ENCODE measurements at places on chromosomes 7 and 10.

- no peak overlapping the region for H3K4me3 ChIP-seq
- no peak overlapping the region for H3K27ac ChIP-seq
- H3K36me3 ChIP-seq = no peaks in the 10 kb centered on the region
- DNase-seq = no peak
These were observed 16.3 kb downstream of the GPR26 start for GRCh38 chr10:123682477-123682876.

- H3K36me3 ChIP-seq = no peaks in the 10 kb centered on the region
- peaks cover 14% of the 10 kb centered on the region for H3K27me3 ChIP-seq
- no peak overlapping the region for H3K27ac ChIP-seq
- no peak overlapping the region for H3K4me3 ChIP-seq
These were observed 248.2 kb upstream of the PPP2R2D start for GRCh38 chr10:131652438-131653139.

- peak; percentile 31 for DNase-seq
- H3K27ac ChIP-seq = no peak overlapping the region
- no peaks in the 10 kb centered on the region for H3K36me3 ChIP-seq
- H3K4me3 ChIP-seq = peak overlapping the region; percentile 20
- H3K4me1 ChIP-seq = peaks cover 5% of the 10 kb centered on the region
- no peaks in the 10 kb centered on the region for H3K27me3 ChIP-seq
These were observed 113.2 kb upstream of the MYO3A start for GRCh38 chr10:25820874-25821273.

DNA sequence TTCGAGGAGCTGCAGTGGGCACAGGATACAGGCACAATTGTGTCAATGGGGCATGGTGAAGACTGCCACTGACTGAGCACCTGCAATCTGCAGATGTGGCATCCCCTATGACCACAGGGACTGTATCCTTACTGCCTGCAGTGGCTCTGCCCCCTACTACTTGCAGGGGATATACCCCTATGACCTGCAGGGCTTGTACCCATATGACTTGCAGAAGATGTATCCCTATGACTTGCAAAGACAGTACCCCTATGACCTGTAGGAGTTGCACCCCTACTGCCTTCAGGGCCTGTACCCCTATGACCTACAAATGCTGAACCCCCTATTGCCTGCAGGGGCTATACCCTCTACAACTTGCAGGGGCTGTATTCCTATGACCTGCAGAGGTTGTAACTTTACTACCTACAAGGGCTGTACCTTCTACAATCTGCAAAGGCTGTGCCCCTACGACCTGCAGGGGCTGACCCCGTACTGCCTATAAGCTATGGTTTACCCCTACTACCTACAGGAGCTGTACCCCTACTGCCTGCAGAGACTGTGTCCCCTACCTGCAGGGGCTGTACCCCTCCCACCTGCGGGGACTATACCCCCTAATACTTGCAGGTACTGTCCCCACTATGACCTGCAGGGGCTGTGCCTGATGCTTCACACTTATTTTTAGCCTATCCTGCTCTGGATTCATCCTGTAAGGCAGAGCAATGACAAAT is 65.9 kb upstream of the ADAM12 start:
- H3K36me3 ChIP-seq = no peaks in the 10 kb centered on the region
- H3K27ac ChIP-seq = no peak overlapping the region
- H3K4me3 ChIP-seq = no peak overlapping the region
- H3K4me1 ChIP-seq = no peaks in the 10 kb centered on the region
- no peaks in the 10 kb centered on the region for H3K27me3 ChIP-seq

DNA sequence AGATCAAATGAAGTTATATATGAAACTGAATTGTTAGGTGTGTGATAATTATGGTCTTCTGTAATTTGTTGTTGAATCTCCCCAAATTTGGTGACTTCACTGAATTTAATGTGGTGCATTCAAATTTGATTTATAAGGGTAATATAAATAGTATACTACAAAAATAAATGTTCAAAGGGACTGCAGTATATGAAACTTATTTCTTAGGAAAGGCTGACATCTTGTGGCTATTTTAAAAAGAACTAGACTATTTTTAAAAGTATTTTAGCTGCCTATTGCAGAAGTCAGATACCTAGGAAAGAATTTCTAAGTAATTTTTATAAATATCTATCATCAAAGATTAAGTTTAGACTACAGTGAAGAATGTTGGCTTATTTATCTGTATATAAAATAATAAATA is 36.6 kb downstream of the ATRNL1 start:
- H3K27me3 ChIP-seq = no peaks in the 10 kb centered on the region
- H3K27ac ChIP-seq = no peak overlapping the region
- no peak overlapping the region for H3K4me3 ChIP-seq
- no peaks in the 10 kb centered on the region for H3K4me1 ChIP-seq

Data from B cell (primary cell).